ENCODE measurements at places on chromosomes 12 and 14.
A peak's percentile ranks its signal among the peaks of the same experiment; 100 is the strongest.

DNA sequence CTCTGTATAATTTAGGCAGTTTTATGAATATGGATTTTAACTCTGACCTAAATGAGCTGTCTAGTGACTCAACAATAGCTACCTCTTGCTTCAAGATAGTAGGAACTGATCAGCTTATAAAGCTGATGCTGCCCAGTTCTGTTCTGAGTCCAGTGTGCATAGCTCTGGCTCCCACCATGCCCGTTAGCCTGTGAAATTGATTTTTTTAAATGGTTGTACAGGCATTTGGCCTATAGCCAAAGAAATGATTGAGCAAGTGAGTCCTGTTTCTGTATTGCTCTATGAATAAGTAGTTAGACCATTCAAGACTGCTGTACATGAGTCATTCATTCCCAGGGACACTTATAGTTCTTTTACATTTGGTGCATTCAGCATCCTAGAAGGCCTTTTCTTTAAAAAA is 36.4 kb downstream of the SAMD4A start:
- DNase-seq, result no peak

GRCh38 chr12:26058308-26058707 is 66.5 kb downstream of the BHLHE41 start:
- no peak for DNase-seq

DNA sequence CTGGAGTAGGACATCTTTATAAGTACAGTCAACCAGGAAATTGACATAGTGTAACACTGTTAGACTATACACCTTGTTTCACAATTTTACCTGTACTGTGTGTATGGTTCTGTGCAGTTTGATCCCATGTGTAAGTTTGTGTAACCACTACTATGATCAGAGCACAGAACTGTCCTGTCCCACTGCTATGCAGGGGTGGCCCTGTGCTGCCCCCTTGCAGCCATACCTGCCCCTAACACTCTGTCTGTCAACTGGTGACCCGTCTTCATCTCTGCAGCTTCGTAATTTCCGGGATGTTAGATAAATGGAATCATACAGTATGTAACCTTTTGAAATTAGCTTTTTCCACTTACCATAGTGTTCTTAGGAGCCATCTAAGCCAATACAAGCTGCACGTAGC is 58.7 kb upstream of the RD3L start:
- DNase-seq, result no peak

GRCh38 chr12:102740141-102740955 is 176.7 kb downstream of the PAH start:
- no peak for DNase-seq

DNA sequence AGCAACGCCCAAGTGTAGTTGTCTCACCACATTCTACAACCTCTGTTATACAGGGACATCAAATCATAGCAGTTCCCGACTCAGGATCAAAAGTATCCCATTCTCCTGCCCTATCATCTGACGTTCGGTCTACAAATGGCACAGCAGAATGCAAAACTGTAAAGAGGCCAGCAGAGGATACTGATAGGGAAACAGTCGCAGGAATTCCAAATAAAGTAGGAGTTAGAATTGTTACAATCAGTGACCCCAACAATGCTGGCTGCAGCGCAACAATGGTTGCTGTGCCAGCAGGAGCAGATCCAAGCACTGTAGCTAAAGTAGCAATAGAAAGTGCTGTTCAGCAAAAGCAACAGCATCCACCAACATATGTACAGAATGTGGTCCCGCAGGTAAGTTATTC is 123.0 kb downstream of the ARID2 start:
- no peak for DNase-seq

- no peak for DNase-seq
These were observed 13.7 kb downstream of the SLC48A1 start for GRCh38 chr12:47786662-47787280.

DNA sequence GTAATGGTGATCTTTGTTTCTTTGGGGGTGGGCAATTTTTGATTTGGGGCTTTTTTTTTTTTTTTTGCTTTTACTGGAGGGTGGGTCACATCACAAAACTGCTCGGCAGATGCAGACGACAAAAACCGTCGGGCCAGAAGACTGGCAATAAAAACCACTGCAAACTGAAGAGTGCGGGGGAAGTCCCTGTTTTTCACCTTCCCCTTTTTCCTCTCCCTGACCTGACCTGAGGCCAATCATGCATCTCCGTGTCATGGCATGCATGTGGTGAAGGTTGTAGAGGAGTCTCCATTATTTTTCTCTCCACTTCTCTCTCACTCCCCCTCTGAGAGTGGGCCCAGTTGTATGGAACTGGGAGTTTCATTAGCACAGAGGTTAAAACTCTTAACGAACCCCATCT is 57.5 kb downstream of the AP5M1 start:
- DNase-seq, result peak; percentile 12

DNA sequence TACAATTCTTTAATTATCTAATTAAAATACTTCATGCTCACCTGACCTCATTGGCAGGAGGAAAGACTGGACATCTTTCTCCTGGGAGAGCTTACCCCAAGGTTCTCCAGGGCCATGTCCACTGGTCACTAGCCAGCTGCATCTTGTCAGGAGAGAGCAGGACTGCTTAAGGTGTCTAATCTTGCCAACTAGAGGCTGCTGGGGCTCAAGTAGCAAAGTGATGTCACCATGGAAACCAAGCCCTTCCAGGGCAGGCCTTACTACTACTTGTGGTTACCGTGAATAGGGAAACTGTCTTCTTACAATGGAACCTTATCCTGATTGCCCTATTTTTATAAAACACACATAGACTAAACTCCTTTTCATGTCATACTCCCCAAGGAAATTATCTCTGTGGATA is 376.4 kb downstream of the SNAPC1 start:
- DNase-seq, result no peak

DNA sequence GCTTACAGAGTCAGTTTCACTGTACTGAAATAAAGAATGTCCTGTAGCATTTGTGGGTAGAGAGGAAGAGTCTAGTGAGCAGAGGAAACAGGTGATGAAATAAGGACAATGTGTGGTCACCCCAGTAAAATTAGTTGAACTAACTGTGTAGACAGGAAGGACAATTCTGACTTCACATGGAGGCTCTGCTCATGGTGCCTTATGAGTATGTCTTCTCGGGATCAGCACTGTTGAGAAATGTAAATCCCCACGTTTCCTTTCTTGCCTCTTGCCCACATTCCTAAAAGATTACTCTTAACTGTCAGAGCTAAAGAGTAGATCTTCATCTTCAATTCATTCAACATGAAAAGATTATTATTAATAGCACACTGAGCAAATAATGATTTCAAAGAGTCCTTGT is 113.2 kb upstream of the FLRT2 start:
- no peak for DNase-seq

DNA sequence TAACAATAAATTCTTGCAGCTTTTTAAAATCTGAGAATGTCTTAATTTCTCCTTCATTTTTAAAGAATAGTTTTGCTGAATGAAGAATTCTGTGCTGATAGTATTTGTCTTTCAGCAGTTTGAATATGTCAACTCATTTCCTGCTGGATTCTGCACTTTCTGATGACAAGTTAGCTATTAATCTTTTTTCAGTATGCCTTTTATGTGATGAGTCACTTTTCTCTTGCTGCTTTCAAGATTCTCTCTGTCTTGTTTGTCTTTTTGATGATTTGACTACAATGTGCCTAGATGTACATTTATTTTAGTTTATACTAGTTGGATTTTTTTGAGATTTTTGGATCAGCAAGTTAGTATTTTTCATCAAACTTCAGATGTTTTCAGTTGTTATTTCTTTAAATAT is 87.9 kb upstream of the AVPR1A start:
- no peak for DNase-seq

- no peak for DNase-seq
These were observed 10.0 kb downstream of the TMEM120B start for GRCh38 chr12:121722511-121722910.

DNA sequence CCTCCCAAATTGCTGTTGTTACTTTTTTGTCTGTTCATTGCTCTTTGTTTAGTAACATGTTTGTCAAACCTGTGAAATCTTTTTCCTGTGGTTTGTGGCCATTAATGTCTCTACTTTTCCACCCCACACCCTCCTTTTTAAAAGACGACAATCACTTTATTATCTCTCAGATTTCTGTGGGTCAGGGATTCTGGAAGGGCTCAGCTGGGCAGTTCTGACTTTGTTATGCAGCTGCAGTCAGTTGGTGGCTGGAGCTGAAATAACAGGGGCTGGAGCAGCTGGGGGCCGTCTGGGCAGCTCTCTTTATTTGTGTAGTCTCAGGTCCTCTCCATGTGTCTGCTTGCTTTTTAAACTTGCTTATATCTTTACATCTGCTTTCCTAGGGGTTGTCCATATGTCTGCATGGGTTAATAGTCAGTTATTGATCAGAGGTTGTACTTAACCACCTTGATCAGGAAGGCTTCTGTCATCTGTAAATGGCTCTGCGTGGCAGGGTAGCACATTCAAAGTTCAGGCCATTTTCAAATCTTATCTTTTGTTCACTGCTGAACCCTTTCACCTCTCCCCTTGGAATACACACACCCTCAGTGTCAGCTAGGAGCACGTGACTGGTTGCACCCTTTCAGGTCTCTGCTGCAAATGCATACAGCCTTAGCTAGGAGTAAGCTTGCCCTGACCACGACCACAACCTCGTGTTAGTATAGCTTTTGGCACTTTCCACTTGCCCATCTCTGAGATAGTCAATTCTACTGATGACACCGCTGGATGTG is 27.9 kb downstream of the BORCS5 start:
- no peak for DNase-seq

DNA sequence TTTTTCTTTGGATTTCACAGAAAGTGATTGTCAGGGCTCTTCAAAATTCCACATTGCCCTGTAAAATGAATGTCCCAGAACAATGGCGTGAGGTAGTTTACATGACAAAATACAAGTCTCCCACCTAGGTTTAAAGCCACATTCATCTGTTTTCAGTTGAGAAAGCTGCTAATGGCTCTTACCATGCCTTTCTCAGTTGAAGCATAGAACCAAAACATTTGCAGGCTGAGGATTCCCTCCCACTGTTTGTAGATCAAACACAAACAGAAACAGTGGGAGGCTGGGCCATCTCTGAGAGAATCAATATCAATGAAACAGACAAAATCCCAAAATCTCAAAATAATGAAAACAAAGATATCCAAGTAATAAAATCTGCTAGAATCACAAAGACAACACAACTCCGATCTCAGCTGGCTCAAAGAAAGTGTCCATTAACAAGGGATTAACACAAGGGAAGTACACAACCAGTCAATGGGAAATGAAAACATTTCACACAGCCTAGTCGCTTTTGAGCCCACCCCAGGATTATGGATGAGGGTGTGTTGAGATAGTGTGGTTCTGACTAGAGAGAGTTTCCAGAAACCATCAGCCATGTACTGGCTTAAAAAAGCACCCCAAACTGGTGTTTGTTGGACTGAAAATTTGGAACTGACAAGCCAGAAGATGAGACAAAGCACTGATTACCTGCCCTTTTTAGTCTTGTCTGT is 54.5 kb upstream of the TMEM260 start:
- no peak for DNase-seq

All from GM12891 (cell line).